ENCODE measurements at places on chromosomes 2 and 18.

DNA sequence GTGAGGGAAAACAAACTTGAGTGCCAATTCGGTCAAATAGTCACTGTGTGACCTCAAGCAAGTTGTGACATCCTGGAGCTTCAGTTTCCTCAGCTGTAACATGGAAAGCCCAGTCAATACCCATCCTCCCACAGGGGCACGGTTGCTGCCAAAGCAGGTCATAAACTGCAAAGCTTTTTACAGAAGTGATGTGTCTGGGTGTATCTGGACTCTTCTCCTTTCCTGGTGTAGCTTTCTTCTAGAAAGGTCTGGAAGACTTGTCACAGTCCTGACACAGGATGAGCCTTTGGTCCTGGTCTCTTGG lies 4.2 kb upstream of the AFF3 start:
- DNase-seq: no peak

DNA sequence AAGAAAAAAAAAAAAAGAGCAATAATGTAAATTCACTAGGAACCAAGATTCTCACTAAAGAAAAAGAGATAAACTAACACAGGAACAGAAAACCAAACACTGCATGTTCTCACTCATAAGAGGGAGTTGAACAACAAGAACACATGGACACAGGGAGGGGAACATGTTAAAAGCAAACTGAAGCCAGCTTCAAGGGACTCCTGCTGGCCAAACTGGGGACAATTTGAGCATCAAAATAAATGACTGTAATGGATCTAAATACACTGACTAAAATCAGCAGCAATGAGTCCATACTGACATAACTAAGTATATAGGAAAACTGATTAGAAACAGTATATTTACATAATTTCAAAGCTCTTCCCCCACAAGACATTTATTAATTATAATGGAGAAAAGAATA lies 73.0 kb downstream of the FARSB start:
- no peak for DNase-seq

DNA sequence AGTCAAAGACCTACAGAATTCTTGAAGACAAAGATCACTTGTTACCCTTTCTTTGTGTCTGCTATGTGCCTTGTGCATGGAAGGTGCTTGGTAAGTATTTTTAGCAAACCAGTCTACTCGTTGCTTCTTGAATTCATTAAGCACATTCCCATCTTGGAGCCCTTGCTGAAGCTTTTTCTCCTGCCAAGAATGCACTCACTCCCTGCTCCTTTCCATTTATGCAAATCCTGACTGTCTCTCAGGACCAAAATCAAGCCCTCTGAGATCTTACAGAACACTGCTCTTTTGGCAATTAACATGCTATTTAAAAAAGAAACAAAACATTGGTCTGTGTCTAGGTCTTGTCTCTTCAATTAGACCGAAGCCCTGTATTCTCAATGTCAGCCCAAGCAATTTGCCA lies 75.8 kb downstream of the CLHC1 start:
- no peak for DNase-seq

GRCh38 chr2:172596776-172597175 lies 40.9 kb downstream of the PDK1 start:
- DNase-seq: no peak

DNA sequence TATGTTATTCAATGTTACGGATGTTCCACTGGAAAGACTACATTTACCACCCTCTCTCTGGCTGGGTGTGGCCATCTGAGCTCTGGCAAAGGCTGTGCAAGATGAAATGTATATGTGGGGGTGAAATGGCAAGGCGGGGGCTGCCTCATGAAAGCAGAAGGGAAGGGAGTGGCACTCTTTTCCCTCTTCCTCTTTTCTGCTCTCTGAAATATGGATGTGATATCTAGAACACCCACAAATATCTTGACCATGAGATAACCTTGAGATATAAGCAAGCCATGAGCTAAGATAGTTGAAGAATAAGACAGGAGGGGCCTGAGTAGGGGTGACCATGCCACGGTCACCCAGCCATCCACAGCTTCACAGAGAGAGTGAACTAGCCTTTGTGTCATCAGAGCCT lies 367.8 kb upstream of the ID2 start:
- no peak for DNase-seq

GRCh38 chr2:42450136-42450535 lies 43.6 kb downstream of the KCNG3 start:
- DNase-seq: no peak

- DNase-seq: no peak
These were observed 50.0 kb downstream of the TRPM8 start for GRCh38 chr2:233967164-233967563.

- no peak for DNase-seq
These were observed 30.3 kb downstream of the TNS1 start for GRCh38 chr2:217972490-217972889.

- DNase-seq: no peak
These were observed 491 bp downstream of the ALK start for GRCh38 chr2:29920631-29921559.

DNA sequence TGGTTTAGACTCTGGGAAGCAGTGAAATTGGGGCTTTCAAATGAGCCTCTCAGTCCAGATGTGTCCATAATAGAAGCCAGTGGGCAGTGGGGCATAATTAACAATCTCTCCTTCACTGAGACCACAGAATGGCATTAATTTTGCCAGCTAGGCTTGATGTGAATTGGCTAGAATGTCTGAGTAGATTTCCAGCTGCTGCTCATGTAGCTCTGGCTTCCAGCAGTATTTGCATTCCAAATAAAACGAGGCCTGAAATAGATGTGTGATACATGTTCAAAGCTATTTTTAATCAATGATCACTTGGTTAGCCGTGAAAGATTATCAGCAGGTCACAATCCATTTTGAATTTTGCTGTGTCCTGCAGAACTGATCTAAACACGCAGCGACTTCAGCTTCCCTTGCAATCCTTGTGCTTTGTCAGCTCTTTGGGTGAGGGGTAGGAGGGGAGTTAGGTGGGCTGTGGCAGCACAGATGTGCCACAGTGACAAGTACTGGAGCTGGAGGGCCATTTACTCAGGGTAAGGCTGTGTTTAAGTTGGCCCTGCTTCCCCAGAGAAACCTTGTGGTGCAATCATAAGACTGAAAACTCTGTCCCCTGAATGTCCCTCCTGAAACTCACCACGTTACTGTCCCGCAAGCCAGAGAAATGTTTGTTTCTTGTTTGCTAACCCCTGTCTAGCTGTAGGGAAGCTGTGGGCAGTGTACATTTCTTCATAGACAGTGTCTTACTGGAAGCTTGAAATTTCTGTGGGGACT lies 56.9 kb upstream of the TMEM178A start:
- no peak for DNase-seq

- DNase-seq: no peak
These were observed 267.7 kb downstream of the PRKCE start for GRCh38 chr2:45919160-45919650.

DNA sequence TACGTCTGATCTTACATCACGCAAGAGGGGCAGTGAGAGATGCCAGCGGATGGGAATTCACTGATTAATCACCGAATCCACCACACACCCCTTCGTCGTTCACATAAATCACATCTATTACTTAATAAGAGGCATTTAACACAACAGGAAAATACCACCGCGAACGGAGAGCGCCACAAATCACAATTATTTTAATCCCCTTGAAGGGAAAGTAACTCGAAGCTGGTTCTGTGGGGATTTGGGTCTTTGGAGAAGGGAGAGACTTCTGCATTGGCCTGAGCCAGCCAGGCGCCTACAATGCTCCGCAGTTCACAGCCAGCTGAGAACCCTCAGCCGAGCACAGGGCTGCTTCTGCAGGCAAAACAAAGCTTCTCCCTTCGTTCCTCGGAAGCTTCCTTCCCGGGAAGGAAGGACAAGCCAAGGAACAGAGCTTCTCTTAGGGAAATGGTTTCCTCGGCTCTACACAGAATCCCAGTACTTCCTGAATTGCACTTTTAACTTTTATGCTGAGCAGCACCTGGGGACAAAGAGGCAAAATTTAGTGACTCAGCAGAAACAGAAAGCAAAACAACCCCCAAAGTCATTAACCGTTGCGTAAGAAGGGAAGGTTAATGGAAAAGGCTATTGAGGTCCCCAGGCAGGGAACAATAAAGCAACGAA lies at the start of gene LRP1B:
TSS of gene LRP1B (minus strand) at position 7 of the 660 bp plus-strand sequence. CDS start 287 bp downstream, outside the sequence.
- no peak for DNase-seq

DNA sequence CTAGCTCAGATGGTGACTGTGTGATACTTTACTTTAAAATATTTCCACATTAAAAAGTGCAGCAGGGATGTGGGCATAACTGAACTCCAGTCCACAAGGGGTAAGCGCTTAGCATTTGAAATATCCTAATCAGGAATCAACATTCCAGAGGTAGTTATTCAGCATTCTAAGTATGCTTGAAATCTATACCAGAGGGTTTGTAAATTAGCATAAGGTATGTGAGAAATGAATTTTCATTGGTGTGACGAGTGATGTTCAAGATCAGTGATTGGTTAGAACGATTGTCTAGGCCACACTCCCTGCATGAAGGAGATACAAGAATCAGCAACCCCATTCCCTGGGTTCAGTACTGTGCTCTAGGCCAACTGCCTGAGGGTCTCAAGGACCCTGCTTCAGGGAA lies 42.6 kb downstream of the MAPK4 start:
- DNase-seq: no peak

DNA sequence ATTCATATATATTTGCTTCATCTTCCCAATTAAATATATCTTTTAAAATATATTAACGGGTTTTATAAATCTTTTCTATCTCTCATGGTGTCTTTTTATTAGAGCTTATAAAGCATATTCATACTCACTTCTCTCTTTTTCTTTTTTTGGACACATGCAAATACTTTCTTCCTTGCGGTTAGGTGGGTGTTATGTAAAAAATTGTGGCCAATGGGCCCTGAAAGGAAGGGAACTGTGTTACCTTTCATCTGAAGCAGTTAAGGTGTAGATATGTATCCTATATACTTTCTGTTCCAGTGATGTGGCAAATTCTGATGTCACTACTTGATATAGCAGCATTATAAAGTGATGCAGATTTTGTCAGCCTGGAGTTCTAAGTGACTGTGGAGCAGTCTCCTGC lies 714.5 kb downstream of the PLCL1 start:
- no peak for DNase-seq

- DNase-seq: no peak
These were observed 23.9 kb upstream of the RIT2 start for GRCh38 chr18:43139288-43139946.

DNA sequence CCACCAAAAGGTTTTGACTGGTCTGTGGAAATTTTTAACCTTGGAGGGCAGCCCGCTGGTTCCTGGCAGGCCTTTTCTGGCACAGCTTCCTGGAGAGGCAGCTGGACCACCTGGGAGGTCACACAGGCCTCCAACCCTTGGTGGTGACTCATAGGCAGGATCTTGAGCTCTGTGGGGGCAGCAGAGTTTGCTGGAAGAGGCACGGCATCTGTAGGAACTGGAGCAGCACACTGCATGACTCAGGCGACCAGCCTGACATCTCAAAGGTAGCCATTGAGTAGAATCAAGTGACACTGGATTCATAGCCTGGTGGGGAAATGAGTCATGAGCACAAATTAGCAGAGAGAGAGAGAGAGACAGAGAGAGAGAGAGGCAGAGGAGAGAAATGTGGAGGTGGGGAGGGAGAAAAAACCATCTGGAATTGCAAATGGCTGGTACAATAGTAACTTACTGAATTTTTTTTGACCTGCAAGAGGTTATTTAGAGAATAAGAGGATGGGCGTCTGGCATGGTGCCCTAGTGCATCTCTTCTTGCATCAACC lies 57.4 kb downstream of the TRPM8 start:
- no peak for DNase-seq

DNA sequence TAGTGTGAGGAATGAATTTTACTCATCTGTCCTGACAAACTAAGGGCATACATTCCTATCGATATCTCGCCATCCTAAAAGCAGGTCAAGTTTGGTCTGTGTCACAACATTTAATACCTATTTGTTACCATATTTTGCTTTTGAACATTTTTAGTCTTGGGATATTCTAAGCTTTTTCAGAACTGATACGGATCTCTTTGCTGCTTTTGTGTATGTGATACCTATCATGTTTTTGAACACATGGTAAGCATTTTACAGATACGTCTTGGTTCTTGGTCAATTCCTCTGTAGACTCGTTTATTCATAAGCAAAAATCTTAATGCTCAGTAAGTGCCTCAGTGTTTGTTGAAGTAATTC lies 592 bp downstream of the ZNF397 start:
- DNase-seq: no peak

DNA sequence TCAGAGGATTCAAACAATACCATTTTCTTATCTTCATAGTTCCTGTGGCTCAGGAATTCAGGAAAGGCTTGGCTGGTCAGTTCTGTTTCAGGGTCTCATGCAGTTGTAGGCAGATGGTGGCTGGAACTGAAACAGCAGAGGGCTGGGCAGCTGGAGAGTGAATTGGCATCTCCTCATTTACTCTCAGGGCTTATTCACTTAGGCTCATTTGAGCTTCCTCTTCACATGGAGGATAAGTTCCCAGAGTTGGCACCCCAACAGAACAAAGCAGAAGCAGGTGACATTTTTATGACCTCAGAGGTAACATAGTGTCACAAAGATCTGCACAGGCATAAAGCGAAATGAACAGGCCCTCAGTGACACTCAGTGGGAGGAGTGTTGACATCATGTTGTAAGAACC lies 66.1 kb downstream of the RBBP8 start:
- DNase-seq: no peak

- DNase-seq: no peak
These were observed 6.7 kb upstream of the SALL3 start for GRCh38 chr18:78972930-78973331.

GRCh38 chr2:71187589-71187988 lies 39.3 kb downstream of the PAIP2B start:
- no peak for DNase-seq

DNA sequence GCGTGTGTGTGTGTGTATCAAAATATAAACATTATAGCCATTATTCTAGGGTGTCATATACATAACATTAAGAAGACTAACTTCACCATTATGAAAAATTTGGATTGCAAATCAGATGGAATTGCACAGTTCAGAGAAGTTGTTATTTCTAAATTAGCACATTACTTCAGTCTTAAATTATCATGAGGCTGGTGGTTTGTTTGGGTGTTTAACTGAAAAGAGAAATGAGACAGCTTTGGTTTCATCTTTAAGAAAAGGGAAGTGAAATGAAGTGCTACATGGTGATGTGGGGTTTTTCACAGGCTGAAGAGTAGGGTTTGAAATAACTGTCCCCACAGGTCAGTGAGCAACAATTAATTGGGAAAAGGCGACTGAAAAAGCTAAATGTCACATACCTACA lies 161.2 kb upstream of the XIRP2 start:
- no peak for DNase-seq

DNA sequence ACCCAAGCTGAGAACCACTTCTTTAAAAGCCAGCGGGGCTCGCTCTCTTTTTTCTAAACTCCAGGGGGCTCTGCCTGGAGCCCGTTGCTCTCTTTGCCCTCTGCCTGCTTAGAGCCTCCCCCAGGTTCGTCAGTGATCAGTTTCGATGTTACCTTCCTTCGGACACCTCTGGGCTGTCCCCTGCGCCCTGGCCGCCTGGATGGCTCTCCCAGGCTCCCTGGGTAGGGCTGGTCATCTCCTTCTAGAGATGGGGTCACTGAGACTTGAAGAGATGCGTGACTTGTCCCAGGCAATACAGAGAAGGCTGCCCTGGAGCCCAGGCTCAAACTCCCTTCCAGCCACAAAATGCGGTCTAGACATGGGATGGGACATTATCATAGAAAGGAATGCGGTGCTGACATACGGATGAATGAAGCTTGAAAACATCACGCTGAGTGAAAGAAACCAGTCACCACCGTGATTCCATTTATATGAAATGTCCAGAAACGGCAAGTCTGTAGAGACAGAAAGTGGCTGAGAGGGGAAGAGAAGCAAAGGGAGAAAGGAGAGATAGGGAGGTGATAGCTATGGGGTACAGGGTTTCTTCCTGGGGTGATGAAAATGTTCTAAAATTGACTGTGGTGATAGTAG lies 14.6 kb downstream of the KCNF1 start:
- DNase-seq: no peak

All from stimulated activated CD4-positive, alpha-beta T cell treated with anti-CD3 and anti-CD28 coated beads, Interleukin-1b, Interleukin-23, amount 100 ng/mL, for 1 hour (primary cell).